ENCODE measurements at places on chromosomes 3 and 15.

- DNase-seq, result no peak
Measured at GRCh38 chr3:187919048-187919447, 173.8 kb upstream of the BCL6 start.

- no peak for DNase-seq
Measured at GRCh38 chr15:62608369-62608768, 434.2 kb upstream of the TPM1 start.

DNA sequence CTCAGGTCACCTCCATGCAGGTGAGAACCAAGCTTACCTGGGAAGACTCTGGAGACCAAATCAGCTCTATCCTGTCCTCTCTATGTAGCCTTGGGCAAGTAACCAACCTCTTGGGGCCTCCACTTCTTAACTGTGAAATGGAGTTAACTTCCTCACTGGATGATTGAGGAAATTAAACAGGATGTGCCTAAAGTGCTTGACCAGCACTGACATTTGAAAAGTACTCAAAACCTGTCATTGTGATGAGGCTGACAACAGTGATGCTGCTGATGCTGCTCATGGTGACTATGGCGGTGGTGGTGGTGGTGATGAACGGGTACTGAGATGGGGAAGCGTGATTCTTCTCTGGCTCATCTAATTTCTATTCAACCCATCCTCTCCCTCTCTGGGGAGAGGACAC lies 22.3 kb downstream of the VIPR1 start:
- no peak for DNase-seq

GRCh38 chr3:159187232-159187631 lies 385.4 kb downstream of the MFSD1 start:
- DNase-seq, result peak; percentile 81

GRCh38 chr3:176075046-176075445 lies 1122.2 kb downstream of the TBL1XR1 start:
- DNase-seq, result no peak

- no peak for DNase-seq
Measured at GRCh38 chr15:78671626-78672211, 30.7 kb upstream of the CHRNB4 start.

DNA sequence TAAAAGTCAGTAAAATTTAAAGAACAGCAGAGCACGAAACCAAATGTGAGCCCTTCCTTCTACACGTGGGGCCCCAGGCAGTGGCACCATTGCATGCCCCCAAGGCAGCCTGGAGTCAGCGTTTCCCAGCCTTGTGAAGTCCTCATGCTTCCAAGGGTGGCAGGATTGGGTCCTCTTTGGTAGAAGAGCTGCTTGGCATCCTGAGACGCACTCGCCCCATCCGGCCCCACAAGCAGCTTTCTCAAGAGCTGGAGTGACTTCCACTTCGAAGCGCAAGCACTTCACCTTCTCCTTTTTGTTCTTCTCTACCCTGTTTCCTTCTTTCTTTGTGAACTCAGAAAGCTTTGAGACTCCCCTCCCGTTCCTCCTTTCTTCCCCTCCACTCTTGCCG lies 34.7 kb downstream of the ZNF710 start:
- DNase-seq, result no peak

- no peak for DNase-seq
Measured at GRCh38 chr3:183497313-183497712, 58.2 kb downstream of the KLHL6 start.

DNA sequence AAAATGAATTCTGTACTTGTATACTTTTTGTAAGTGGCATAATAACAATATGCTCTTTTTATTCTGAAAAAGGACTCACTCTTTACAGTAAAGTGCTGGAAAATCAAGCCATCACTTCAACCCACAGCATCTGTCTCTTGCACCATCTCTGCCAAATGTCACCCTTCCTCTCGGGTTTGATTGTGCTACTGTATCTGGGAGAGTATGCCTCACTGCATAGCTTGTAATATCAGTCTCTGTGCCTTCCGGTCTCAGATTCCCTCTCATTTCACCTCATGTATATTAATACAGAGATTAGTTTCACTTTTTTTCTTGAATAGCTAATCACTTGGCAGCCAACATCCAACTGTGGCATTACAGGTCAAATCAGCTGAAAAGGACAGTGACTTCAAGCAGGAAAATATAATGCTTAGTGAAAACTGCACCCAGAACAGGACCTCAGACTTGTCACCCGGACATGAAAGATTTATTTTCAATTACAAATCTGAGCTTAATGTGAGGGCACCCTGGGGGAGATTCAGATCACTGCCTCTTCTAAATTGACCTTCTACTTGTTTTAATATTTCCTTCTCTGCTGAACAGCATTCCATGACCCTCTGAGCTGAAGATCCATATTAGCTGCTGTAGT lies 605.8 kb upstream of the NAALADL2 start:
- no peak for DNase-seq

- DNase-seq, result peak; percentile 82
Measured at GRCh38 chr3:8451696-8452095, 49.9 kb upstream of the LMCD1 start.

DNA sequence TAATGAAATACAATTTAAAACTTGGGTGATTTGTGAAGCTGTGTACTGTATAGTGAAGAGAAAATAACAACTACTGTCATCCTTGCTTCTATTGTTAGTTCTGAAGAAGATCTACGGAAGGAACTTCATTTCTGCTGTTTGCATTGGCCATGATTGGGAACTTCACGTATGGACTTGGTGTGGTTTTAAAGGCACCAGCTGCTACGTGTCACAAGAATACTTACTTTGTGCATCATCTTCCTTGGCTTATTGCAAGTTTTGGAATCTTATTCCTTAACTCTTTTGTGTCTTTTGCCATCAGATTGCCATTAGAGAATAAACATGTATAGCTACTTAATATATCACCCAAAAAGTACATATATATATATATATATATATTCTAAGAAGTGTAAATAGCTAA lies 75.0 kb upstream of the VEPH1 start:
- peak; percentile 39 for DNase-seq

- no peak for DNase-seq
Measured at GRCh38 chr3:188261011-188261410, 107.1 kb downstream of the LPP start.

DNA sequence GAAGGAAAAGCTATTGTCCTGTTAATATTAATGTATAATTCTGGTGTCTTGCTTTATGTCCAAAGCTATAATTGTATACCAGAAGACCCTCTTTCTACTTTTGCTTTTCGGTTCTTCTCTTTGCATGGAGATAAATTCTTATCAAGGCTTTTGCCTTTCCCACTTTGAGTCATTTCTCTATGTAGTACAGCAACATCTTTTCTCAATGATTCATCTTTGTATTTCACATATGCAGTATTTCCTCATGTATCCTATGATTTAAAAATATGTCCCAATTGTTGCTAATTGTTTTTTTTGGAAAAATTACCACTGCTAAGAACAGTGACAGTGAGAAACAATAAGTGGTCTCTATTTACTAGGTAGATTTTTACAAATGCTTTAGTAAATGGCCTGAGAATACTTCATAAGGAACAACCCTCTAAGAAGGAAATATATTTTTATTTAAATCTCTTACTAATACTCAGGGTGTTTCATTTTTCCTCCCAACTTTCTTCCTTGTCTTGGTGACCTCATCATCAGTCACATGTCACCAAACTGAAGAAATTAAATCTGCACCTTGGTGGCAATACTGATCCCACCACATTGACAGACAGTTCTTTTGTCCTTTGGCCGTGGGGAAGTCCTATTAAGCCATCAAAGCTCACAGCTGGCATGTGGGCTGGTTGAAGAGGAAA lies 290.6 kb downstream of the SATB1 start:
- DNase-seq, result peak; percentile 79

DNA sequence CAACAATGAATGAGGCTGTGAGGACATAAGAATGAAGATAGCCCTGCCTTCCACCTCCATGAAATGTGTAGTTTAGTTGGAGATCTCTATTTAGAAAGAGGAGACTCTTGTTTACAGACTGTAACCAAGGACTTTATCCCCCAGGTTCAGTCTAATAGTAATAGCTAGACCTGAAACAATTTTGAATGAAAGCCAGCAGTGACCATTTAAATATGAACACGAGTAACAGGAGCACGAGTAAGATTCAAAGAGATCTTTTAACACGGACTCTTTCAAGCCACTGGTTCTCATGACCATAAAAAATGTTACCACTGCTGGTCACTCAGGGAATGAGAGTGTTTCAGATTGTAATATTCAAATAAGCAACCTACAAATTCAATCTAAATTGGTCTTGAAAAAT lies 123.1 kb downstream of the FMN1 start:
- no peak for DNase-seq

GRCh38 chr15:70264014-70264582 lies 166.4 kb upstream of the TLE3 start:
- peak; percentile 25 for DNase-seq

DNA sequence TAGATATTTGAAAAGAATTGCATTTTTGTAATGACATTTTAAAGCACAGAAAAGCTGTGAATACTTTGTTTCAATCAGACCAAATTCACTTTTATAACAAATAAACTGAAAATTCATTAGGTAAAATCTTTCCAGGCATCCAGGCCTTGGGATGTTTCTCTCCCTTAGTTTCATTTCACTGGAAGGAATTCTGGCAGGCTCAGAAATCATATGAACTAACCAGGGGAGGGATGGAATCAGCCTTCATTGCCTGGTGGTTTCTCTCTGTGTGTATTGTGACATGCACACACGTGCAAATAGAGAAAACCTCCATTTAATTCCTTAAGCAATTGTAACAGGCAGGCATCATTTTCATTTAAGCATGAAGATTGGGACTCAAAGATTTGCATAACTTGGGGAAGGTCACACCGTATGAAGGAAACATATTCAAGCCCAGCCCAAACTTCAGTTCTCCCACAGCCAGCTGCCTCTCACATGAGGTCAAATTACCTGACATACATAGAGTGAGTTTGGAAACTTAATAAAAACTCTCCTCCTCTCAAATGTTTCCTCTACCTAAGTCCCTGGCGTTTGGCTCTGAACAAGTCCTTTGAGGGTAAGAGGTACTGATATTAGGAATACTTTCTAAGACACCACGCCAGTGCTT lies 376.1 kb upstream of the MCTP2 start:
- DNase-seq, result no peak

- no peak for DNase-seq
Measured at GRCh38 chr15:60077581-60078359, 73.7 kb downstream of the FOXB1 start.

DNA sequence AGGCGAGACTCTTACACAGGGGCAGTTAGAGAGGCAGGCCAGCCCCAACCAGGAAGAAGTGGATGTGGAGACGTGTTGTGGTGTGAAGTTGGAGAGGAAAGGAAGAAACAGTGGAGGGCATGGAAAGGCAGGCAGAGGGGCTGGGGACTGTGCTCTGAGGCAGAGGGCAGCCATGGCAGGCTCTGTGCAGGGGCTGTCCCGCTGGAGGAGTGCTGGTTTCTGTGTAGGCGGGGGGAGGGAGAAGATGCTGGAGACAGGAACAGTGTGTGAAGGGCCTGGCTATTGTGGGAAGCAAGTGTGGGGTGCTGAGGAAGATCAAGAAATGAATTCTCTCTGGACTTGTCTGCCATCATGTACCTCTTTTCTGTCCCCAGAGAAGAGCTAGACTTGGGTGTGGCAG lies 21.0 kb downstream of the SNAPC5 start:
- DNase-seq, result no peak

GRCh38 chr3:67641451-67641850 lies 13.0 kb downstream of the SUCLG2 start:
- no peak for DNase-seq

GRCh38 chr15:73799466-73799865 lies 46.3 kb upstream of the INSYN1 start:
- DNase-seq, result peak; percentile 19

GRCh38 chr3:116391296-116392201 lies 53.7 kb downstream of the LSAMP start:
- DNase-seq, result no peak

DNA sequence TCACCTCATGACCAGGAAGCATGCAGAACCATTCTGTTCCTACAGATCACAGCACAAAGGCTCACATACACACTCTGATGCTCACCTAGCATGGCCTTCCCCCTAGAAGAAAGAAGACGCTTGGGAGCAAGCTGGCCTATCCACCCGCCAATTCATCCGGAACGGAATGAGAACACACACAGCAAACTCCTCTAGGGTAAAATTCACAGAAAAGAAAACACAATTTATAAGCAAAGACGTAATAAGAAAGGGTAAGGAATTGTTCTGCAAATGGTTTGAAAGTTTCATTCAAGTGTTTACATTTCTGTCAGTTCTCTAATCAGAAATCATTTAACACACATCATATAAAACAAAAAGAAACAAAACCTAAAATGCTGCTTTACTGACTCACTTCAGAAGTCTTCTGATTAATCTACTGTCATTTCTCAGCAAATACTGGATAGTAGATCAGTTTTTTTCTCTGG lies 218.1 kb downstream of the OSBPL10 start:
- DNase-seq, result no peak

DNA sequence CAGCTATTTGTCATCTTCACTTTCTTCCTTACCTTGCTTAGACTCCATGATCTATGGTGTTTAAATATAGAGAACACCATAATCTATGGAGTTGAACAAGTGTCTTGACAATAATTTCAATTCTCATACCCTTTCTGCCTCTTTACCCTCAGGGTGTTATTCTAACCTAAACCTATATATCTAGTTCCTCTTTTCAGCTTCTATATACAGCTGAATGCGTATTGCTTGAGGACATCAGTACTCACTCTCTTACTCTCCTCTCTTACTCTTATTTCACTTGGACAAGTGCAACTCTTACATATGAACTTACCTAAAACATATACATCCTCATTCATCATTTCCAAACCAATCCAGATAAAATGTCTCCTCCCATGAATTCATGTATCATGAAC lies 187.1 kb downstream of the RAP2B start:
- DNase-seq, result no peak

GRCh38 chr3:12938258-12938711 lies 96.9 kb upstream of the RPL32 start:
- DNase-seq, result peak; percentile 73

DNA sequence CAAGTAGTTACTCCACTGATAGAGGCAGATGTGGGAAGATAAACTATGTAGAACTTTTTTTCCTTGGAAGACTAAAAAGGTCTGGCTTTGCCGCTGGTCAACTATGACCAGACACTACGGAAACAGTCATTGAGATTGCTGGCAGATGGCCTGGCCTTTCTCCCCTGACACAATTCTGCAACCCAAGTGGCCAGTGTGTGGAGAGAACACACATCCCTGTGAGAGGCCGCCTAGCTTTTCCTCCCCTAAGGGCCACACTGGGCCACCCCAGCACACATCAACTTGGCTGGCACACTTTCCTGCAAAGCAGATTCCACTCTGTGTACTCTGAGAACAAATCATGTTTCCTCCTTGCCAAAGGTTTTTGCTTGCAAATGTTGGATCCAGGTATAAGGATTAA lies 10.4 kb upstream of the TJP1 start:
- no peak for DNase-seq

Data from fibroblast of the aortic adventitia (primary cell).